ENCODE measurements at places on chromosomes 16 and 17. TPM values are rescaled to one million over a fixed set of nuclear protein-coding genes. Genes with fewer than 3 reads are reported as not detected.

KRT12 gene
- polyA plus RNA-seq = not detected

GP2 gene
- polyA plus RNA-seq = not detected

FOXK2 gene
- polyA plus RNA-seq = 5.6 TPM

B3GNT9 gene
- 3.1 TPM for polyA plus RNA-seq

ZNF750 gene
- 0.25 TPM for polyA plus RNA-seq

Measured in GM12878 (cell line).